D341Med (cell line): ENCODE measurements at places on chromosomes 16 and 17.

- DNase-seq: no peak
Measured at GRCh38 chr17:15247891-15248529, 17.1 kb downstream of the PMP22 start.

DNA sequence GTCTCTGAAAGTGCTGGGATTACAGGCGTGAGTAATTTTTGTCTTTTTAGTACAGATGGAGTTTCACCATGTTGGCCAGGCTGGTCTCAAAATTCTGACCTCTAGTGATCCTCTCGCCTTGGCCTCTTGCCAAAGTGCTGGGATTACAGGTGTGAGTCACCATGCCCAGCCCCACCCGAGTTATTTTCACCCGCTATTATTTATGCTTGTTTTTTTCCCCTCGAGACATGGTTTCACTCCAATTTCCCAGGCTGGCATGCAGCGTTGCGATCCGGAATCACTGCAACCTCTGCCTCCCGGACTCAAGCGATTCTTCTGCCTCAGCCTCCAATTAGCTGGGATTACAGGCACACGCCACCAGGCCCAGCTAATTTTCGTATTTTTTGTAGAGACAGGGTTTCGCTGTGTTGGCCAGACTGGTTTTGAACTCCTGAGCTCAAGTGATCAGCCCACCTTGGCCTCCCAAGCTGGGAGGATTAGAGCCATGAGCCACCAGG, 9.2 kb downstream of the RPL23 start:
- DNase-seq: no peak

- DNase-seq: no peak
Measured at GRCh38 chr17:10051112-10051511, 146.0 kb upstream of the RCVRN start.

- DNase-seq: no peak
Measured at GRCh38 chr16:68993456-68993855, 112.0 kb upstream of the HAS3 start.

DNA sequence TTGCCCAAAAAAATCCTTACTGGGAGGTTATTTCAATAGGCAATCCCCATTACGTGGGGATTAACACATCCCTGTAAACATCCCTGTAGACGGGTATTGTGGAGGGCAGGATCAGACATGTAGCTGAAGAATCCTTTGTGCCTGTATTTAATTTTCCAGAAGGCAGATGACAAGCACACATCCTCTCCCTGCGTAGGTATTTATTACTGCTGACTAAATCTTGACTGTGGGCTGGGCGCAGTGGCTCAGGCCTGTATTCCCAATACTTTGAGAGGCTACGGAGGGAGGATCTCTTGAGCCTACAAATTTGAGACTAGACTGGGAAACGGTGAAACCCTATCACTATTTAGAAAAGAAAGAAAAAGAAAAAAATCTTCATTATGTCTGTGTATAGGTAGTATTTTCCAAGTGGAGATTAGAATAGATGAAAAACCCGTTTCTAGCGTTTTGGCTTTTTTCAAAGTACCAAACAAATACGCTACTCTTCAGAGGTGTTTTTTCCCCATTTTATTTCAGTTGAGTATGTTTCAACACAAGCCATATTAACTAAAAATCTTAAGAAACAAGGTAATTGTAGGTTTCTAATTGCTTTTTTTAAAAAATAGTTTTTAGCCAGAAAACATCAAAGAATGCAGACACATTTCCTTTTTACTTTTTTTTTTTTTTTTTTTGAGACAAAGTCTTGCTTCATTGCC, 1.5 kb upstream of the MARF1 start:
- peak; percentile 37 for DNase-seq

GRCh38 chr17:50771991-50772785, 4.9 kb upstream of the ANKRD40CL start:
- DNase-seq: no peak
